ENCODE measurements at places on chromosomes 16 and 17.

GRCh38 chr17:40497695-40498094, 3.7 kb downstream of the TNS4 start:
- no peak for DNase-seq

- DNase-seq: no peak
Observed at GRCh38 chr17:65535777-65536572, 25.5 kb downstream of the AXIN2 start.

GRCh38 chr17:10156948-10157607, 41.3 kb downstream of the GAS7 start:
- DNase-seq: no peak

DNA sequence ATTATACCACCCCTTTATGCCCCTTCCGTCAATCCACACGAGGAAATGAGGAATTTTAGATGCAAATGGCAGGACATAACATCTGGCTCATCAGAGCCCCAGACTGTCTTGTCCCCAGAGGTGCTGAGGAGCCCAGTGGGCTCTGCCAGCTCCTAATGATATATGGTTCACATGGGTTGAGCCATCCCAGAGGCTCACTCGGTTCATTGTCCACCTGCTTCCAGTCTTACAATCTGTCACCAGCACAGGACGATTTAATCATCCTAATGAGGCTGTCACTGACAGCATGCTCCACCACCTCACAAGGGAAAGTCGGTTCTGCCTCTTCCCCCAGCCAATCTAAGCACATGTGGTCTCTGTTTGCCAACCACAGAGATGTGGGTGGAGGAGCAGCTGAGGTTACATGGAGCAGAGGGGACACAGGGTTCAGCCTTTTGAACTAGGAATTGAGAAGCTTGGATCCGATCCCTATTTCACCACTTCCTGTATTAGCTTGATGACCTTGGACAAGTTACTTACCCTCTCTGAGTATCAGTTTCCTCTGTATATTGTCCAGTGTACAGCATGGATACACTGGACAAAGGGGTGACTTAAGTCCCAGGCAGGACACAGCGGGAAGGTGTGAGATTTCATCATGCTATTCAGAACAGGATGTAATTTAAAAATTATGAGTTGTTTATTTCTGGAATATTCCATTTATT, 27.0 kb upstream of the DHX8 start:
- DNase-seq: no peak

DNA sequence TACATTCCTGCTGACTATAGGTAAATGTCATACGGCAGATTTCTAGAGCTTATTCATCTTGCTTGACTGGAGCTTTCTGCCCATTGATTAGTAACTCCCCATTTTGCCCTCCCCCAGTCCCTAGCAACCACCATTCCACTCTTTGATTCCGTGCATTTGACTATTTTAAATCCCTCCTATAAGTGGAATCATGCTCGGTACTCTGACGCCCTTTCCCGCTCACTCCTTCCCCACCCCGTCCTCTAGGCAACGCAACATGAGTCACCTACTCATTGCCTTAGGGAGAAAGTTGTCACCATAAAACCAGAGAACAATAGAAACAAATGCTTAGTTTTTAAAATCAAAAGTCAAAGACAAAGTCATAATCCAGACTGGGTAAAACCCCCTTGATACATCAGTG, 45.5 kb upstream of the RBBP6 start:
- DNase-seq: no peak

DNA sequence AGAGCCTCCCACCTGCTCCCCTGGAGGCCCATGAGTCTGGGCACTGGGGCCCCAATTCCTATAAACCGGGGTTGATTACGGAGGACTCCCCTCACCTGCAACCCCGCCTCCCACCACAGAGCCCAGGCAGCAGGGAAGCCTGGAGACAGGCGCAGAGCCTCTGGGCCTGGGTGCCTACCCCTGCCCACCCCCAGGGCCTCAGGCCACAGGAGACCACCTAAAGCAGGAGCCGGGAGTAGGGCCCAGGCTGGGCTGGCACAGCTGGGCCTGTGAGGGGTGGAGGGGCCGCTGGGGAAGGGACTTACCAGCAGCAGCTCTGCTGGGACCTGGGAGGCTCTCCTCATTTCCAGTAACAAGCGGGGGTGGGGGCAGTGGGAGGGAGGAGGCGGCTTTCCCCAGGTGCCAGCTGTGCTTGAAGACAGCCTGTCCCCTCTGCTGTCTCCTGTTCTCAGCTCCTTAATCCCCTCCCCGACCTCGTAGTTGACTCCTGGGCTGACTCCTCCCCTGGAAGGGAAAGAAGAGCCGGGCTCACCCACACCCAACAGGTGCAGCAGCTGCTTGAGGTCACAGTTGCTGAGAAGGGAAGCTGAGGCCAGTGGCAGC, 46.8 kb downstream of the TMEM235 start:
- DNase-seq: no peak

- DNase-seq: no peak
Observed at GRCh38 chr16:74568961-74569631, 37.8 kb downstream of the GLG1 start.

GRCh38 chr17:58352596-58353388, 791 bp upstream of the SUPT4H1 start:
- DNase-seq: no peak

GRCh38 chr16:17260276-17260849, 210.4 kb downstream of the XYLT1 start:
- DNase-seq: no peak

DNA sequence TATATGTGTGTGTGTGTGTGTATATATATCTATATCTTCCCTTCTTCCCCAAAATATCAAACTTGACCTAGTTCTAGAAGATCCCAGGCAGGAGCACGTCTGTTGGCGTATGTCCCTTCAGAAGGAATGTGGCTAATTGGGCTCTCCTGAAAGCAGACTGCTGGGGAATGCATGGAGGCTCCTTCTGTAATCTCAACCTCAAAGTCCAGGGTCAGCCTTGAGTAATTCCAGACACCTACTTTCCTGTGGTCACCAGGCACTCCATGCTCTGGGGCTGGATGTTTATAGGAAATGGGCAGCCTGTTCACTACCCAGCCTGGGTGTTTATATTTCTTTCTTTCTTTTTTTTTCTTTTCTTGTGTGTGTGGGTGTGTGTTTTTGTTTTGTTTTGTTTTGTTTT, 13.4 kb downstream of the BCO1 start:
- no peak for DNase-seq

GRCh38 chr16:68782198-68783174, 45.4 kb downstream of the CDH1 start:
- no peak for DNase-seq

DNA sequence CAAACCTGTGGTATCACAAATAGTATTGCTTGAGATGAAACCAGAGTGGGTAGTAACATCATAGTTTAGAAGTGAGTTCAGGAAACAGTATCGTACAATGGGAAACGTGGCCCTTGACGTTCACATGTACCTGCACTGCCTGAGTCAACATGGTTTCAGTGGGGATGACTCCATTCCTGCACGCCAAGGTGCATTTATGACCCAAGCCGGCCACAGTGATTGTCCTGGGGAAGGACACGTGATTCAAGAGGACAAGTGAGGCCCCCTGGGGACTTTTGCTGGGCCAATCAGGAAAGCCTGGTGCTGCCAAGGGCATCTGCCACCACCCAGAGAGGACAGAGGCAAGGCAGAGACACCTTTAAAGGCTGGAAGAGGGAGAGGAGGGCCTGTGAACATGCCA, 119.2 kb downstream of the AXIN2 start:
- DNase-seq: no peak

DNA sequence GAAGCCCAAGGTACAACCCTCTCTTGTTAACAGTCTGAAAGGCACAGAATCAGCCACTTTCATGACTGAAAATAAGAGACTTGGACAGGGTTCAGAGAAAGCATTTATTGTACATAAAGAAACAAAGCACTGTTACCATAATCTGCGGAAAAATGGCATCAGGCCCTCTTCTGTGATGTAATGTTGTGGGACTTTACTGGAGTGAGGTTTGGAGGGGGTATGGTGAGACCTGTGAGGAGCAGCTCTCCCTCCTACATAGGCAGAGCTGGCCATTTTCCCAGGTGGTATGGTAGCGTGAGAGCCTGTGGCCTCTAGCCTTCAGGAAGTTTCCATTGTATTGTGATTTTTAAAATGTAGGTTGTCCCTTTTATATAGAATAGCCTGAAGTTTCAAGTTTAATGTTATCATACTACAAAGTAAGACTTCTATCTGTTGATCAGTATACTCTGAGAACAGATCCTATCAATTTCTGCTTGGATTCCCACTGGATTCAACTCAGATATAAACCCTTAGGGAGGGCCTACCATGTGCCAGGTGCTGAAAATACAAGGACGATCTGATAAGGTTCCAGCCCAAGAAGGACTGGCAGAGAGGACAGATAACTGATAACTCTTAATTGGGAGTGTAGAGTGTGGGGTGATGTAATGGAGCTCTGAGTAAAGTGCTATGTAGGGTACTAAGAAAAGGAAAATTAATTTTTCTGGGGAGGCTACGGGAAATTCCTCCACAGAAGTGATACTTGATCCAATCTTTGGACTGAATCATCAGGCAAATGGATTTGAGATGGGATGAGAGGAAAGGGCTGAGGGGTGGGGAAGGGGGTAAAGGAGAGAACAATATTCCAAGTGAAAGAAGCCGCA, 4.1 kb upstream of the YPEL2 start:
- DNase-seq: no peak

DNA sequence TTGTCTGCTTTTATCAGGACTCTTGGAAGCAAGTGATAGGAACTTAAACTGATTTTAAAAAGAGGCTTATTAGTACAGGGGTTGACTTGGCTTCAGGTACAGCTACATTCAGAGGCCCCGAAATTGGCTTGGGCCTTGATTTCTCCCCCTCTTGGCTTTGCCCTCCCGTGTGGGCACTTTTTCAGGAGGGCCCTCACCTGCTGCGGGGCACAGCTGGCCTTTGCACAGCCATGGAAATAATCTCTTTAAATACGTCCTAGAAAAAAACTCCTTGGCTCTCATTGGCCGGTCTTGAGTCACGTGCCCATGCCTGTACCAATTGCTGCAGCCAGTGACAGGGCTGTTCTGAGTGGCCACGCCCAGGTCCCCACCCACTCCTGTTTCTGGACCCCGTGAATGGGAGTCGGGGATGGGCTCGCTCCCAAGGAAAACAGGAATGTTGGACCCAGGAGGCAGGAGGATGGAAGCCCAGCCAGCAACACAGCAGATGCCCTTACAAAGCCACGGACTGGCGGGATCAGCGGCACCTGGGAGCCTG, 15.0 kb downstream of the CA5A start:
- DNase-seq: no peak

DNA sequence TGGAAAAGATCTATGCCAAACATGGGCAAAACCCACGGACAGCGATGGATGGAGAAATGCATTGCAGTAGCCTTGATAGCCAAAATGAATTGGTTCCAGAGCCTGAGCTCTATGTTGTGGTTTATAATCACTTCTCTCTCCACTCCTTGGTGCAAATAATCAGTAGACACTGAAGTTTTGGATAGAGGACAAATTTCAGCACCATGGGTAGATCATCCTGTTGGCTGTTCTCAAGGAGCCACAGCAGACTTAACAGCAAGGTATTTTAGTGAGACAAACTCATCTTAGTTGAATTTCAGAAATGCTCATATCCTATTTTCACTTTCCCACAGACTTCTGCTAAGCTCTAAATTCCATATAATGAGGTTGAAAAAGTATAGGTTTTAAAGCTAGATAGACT, 88.3 kb upstream of the CCL1 start:
- no peak for DNase-seq

DNA sequence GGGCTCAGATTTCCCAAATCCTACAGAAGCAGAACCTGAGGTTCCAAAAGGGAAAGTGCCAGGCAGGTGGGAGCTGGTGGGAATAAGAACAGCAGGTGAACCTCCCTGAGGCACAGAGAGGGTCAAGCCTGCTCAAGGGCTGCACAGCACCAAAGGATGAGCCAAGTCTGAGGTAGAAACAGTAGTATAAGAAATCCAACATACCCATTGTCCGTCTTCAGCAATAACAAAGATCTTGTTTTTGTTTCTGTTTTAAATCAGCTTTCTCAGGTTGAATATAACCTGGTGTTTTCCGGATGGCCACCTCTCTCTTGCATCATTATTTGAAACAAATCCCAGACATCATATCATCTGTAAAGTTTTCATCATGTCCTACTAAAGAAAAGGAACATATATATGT, 10.6 kb upstream of the CES3 start:
- DNase-seq: no peak

GRCh38 chr17:3798273-3799180, 2.5 kb downstream of the ITGAE start:
- DNase-seq: no peak

GRCh38 chr17:81371910-81372760, 23.1 kb upstream of the BAHCC1 start:
- DNase-seq: no peak

GRCh38 chr16:78503602-78504001, 404.1 kb downstream of the WWOX start:
- DNase-seq: no peak

DNA sequence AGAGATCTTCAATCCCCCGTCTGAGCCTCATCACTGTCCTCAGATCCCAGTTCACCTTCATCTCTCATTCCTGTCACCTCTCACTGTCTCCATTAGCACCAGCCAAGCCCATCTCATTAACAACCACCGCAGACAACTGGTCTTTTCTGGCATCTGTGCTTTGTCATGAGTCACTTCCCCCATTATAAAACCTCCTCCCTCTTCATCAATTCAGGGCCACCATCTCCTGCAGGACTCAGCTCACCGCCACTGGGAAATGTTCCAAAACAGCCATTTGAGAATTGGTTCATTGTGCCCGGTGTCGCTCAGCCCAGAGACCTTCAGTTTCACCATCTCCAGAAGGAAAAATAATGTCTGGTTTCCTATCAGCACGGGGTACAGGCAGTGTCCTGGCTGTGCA, 56.9 kb upstream of the TEKT3 start:
- DNase-seq: no peak

DNA sequence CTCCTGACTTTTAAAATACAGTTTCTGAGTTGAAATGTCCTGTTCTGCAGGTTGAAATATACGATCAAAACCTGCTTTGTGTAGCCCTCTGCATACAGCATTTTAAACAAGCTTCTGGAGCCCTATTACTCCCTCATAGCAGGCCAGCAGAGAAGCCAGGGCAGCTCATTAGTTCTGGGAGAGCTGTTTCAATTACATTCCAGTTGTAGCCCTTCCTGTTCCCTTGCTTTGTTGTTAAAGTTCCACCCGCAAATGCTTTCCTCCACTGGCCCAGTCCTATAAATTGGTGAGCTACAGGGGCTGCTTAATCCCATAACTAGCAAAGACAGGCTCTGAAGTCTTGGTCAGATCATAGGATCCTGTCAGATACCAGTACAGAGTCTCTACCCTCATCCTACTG, 162.5 kb downstream of the SLC39A11 start:
- DNase-seq: no peak

- DNase-seq: no peak
Observed at GRCh38 chr17:56742601-56743000, 91.1 kb downstream of the C17orf67 start.

DNA sequence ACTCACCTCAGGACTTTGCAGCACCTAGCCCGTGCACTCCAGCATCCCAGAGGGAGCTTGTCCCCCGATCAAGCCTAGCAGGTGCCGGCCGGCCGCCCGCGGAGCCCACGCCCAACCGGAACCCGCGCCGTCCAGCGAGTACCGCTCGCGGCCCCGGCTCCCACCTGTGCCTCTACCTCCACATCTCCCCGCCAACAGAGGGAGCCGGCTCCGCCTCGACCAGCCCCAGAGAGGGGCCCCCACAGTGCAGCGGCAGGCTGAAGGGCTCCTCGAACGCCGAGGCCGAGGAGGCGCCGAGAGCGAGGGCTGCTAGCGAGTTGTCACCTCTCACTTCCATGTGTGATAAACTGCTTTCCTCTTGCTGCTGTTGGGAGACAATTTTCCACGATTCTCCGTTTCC, 41.1 kb upstream of the DHRS7B start:
- DNase-seq: no peak
